Activated CD4-positive, alpha-beta T cell treated with anti-CD3 and anti-CD28 coated beads for 36 hours (primary cell): ENCODE measurements at places on chromosomes 12 and 14. TPM values are rescaled to one million over a fixed set of nuclear protein-coding genes. Genes with fewer than 3 reads are reported as not detected.

KRT73 gene
- 1.9 TPM for total RNA-seq

PTGDR gene
- not detected for total RNA-seq

DNA sequence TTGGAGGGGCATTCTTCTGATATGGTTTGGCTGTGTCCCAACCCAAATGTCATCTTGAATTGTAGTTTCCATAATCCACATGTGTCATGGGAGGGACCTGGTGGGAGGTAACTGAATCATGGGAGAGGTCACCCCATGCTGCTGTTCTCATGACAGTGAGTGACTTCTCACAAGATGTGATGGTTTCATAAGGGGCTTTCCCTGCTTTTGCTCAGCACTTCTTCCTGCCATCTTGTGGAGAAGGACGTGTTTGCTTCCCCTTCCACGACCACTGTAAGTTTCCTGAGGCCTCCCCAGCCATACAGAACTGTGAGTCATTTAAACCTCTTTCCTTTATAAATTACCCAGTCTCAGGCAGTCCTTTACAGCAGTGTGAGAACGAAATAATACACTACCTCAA is 382.4 kb downstream of the VRK1 start:
- peaks cover 34% of the 10 kb centered on the region for H3K4me1 ChIP-seq
- DNase-seq: peak; percentile 57
- H3K27me3 ChIP-seq: no peaks in the 10 kb centered on the region

DNA sequence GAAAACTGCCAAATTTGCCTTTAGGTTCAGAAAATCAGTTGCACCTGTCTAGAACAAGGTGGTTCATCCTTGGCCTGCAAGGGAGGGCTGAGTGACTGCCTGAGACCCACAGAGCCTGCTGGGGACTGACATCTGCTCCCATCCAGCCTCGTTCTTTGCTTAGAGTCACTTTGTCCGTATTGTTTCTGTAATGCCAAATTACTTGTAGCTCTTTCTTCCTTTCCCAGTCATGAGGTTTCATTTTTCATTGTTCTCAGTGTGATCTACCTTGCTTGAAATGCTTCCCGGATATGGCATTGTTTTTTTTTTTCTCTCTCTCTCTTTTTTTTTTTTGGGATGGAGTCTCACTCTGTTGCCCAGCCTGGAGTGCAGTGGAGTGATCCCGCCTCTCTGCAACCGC is 21.3 kb downstream of the TSPAN9 start:
- H3K36me3 ChIP-seq: peaks cover 12% of the 10 kb centered on the region
- no peak overlapping the region for H3K4me3 ChIP-seq
- H3K27me3 ChIP-seq: no peaks in the 10 kb centered on the region

GRCh38 chr12:42483521-42483790 is 106.1 kb downstream of the PRICKLE1 start:
- peak; percentile 43 for DNase-seq
- no peak overlapping the region for H3K27ac ChIP-seq
- H3K4me1 ChIP-seq: peaks cover 9% of the 10 kb centered on the region
- H3K4me3 ChIP-seq: peak overlapping the region; percentile 81
- no peaks in the 10 kb centered on the region for H3K36me3 ChIP-seq
- peaks cover 70% of the 10 kb centered on the region for H3K27me3 ChIP-seq

GRCh38 chr12:7395950-7396349 is 48.0 kb downstream of the CD163L1 start:
- no peak overlapping the region for H3K4me3 ChIP-seq
- H3K27ac ChIP-seq: no peak overlapping the region
- H3K27me3 ChIP-seq: no peaks in the 10 kb centered on the region
- no peaks in the 10 kb centered on the region for H3K36me3 ChIP-seq
- DNase-seq: no peak
